Nephron progenitor cell (in vitro differentiated cells): ENCODE measurements at places on chromosomes 13 and 19.

DNA sequence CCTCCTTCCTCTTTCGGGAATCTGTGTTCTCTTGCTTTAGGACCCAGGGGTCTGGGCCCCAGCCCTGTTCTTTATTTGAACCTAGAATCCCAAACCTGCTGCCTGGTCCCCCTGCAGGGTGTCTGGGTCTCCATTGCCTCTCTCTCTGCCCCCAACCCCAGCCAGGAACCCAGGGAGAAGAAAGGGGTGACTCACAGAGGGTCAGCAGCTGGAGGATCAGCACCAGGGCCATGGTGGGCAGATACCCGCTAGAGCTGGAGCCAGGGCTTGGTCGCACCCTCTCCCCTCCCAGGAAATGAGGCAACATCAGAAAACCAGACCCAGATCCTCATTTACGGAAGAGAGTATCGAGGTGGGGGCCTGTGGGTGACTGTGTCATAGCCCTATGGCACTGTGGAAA, at the start of gene OSCAR:
TSS of gene OSCAR (minus strand) at position 243 of the 400 bp plus-strand sequence. CDS start at position 232, 11 bp downstream.
- DNase-seq: no peak

DNA sequence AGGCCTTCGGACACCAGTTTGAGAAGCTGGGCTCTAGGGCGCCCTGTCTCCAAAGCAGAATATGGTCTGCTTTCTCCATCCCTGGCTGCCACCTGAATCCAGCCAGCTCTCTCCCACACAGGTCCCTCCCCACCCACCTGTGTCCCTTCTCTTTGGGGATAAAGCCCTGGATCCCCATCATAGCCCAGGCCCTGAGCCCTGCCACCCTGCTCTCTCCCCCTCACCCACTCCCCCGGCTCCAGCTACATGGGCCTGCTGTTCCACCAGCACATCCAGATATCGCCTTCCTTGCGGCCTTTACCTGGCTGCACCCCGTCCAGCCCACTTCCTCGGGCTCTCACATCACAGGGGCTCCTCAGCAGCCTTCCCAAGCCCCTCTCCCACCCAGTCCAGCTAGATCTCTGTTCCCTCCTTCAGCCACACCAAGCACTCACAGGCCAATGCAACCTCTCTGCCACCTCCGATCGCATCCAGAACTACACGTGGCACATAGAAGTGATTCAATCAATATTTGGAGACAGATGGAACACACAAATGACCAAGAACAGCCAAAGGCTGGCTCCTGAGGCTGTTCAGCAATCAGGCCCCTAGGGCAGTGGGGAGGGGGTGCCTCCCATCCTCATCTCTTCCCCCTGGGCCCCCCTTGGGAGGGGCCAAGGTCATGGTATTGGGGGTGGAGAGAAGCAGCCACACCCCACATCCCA, 7.6 kb downstream of the AKT2 start:
- DNase-seq: no peak

- DNase-seq: no peak
Measured at GRCh38 chr13:50936679-50937078, 27.1 kb downstream of the RNASEH2B start.

GRCh38 chr13:93775507-93776108, 549.0 kb downstream of the GPC6 start:
- DNase-seq: no peak

DNA sequence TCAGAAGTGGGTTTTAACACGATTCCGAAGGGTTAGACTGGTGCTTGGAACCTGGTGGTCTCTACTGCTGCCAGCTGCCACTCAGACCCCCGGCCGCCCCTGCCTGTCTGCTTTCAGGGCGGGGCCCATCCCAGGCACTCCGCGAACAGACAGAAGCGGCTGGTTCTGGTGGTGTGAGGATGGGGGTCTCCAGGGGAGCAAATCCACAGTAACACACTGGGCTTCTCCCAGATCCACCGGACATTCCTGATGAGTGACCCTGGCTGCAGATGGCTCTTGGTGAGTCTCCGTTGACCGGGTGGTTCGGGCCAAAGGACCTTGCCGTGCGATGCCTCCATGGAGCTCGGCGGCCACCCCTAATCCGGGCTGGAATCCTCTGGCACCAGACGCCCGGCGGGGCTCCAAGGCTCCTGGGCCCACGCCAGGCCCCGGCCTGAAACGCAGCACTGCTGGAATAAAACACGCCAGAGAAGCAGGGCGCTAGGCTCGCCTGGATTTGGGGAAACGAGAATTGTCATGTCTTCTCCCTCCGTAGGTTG, 2.1 kb upstream of the PTBP1 start:
- DNase-seq: no peak

DNA sequence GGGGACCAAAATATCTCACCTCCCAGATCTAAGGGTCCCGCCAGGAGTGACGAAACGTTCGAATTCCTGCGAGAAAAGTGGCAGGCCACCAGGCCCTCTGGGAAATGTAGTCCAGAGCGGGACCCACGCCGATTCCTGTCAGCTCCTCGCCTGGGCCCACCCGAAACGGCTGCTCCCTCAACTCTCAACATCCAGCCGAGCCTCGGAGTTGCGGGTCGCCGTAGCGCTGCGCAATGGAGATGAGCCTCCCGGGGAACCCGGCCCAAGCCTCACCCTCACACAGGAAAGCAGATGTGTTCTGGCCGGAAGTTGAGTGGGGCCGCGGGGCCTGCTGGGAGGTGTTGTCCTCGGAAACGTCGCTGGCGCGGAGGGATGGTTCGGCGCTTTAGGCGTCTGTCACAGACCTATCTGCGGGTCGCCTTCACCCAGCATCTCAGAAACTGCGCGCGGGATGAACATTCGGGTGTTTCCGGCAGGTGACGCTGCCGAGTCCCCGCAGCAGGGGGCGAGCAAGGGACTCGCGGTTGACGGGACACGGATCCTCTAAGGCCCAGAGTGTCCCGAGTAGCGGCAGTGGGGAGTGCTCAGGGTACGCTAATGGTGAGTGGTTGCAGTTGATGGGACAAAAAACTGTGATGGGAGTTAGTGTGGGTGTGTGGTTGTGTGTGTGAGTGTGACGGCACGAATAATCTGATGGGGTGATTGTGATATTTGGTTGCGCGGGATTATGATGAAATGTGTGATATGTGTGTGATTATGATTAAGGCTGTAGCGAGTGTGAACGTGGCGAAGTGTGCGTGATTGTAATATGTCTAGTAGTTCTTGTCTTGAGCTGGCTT, at the start of the genes ZNF568 and ZNF829:
TSS of gene ZNF568 (plus strand) at position 341 of the 839 bp plus-strand sequence. CDS start 6,439 bp downstream, outside the sequence.
TSS of gene ZNF829 (minus strand) at position 300 of the 839 bp plus-strand sequence. CDS start 1,124 bp downstream, outside the sequence.
- DNase-seq: peak; percentile 83

DNA sequence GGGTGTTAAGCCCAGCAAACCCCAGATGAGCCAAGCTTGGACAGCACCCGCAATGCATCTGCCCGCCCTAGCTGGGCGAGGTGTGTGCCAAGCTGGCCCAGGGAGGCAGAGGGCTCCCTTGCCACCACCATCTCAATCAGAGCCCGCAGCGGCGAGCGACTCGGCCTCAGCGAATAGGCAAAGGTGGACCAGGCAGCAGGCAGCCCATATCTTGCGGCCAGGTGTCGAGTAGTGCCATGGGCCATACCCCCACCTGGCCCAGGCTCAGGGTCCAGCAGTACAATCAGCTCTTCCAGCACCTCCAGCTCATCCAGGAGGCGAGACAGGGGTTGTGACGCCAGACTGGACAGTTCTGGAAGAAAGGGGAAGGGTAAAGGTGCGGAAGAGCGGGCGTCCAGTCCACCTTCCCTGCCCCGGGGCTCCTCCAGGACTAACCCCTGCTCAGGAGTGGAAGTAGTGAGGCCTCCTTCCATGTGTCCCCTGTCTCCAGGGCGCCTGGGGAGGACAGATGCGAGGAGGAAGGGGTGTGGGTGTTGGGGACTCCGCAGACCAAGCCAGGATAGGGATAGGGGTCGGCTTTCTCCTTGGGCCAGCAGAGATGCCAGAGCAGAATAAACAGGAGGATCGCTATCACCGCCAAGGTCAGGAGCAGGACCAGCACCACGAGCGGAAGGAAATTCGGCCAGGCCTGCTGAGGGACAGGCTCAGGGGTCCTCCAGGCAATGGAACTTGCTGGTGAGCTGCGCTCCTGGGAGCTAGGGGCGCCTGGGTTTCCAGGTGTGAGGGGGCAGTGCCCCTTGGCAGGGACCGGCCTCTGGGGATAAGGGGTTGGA, 2.8 kb downstream of the IGFLR1 start:
- no peak for DNase-seq
